ENCODE measurements at places on chromosomes 16 and 17.

- no peak for DNase-seq
These were observed 3.3 kb upstream of the BRD7 start for GRCh38 chr16:50371936-50372595.

DNA sequence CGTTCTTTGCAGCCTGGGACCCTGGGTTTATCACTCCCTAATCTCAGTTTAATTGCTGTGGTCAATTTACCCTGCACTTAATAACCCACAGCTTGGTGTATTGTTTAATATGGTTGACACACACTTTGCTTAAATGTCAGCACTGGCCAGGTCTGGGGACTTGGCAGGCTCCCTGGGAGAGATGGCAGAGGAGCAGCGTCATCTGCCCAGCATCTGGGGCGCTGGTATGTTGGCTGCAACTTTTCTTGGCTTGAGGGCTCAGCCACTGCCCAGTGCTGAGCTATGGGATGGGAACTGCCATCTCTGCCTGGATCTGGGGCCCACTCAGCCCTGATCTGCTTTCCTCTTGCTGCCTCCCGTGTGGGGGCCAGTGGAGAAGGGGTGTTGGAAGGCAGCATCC is 115.7 kb upstream of the IRX3 start:
- DNase-seq, result no peak

GRCh38 chr17:47942096-47942510 is 732 bp downstream of the PNPO start:
- DNase-seq, result no peak

DNA sequence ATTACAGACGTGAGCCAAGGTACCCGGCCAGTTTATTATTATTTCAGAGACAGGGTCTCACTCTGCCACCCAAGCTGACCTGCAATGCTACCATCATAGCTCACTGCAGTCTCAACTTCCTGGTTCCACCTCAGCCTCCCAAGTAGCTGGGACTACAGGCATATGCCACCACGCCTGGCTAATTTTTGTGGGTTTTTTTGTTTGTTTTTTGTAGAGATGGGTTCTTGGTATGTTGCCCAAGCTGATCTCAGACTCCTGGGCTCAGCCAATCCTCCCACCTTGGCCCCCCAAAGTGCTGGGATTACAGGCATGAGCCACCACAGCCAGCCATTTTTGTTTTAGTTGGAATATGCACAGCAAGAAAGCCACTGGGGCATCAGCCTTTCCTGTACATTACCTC is 115.7 kb downstream of the MRM1 start:
- DNase-seq, result no peak

GRCh38 chr17:28912281-28912937 is 9.5 kb upstream of the DHRS13 start:
- no peak for DNase-seq

DNA sequence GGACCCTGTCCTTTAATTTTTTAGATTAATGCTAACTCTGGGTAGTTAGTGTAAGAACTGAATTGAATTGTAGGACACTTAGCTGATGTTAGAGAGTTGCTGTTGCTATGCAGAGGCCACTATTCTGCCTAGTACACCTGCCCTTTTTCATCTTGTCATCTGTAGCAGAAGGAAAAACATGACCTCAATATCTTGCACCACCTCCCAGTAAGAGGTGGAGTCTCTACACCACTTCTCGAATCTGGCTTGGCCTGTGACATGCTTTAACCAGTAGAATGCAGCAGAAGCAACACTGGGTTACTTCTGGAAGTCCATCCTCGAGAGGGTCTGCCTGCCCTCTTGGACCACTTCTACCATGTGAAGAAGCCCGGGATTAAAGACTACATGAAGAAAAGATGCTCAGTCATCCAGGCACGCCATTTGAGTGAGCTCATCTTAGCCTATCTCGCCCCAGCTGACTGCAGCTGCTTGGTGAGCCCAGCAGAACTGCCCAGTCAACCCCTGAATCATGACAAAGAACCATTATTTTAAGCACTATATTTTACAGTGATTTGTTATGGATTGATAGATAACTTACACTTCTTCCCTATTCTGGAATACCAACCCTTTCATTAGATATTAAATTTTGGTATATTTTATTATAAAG is 153.5 kb downstream of the MYO1D start:
- DNase-seq, result no peak

DNA sequence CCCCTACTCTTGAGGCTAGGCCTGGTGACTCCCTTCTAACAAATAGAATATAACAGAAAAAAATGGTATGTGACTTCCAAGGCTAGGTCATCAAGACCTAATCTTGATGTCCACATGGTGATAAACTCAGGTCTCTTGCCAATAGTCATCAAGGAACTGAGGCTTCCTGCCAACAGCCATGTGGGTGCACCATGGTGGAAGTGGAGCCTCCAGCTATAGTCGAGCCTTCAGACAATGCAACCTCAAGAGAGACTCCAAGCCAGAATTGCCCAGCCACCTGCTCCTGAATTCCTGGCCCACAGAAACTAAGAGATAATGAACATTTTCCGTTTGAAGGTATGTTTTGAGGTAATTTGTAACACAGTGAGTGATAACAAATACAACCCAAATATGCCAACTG is 55.9 kb upstream of the SREBF1 start:
- DNase-seq, result no peak

GRCh38 chr16:11439790-11440656 is 94.8 kb downstream of the RMI2 start:
- DNase-seq, result no peak

- DNase-seq, result no peak
These were observed 221.7 kb upstream of the XYLT1 start for GRCh38 chr16:17692484-17692883.

- no peak for DNase-seq
These were observed 2.4 kb downstream of the ABCC1 start for GRCh38 chr16:15951852-15952251.

DNA sequence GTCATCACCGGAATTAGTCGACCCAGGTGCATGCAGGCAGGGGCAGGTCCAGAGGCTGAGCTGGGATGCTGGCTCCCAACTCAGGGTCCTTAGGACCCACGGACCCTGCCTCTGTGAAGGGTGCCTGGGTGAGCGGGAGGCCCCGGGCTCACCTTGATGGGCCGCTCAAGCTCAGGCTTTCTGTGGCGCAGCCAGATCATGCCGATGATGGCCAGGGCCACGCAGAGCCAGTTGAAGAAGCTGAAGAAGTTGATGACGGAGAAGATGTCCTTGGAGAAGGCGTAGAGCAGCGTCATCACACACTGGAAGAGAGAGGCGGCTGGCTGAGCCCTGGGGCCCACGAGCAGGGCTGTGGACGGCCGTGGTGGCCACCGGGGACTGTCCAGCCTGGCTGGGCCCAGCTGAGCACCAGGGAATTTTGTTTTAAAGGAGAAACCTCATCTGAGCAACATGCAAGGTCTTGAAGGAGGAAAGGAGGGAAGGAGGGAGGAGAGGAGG is 32.9 kb downstream of the SLC7A5 start:
- no peak for DNase-seq

- no peak for DNase-seq
These were observed 3.2 kb downstream of the NAGS start for GRCh38 chr17:44007346-44008204.

GRCh38 chr17:46772475-46773220 is 45.8 kb downstream of the WNT3 start:
- no peak for DNase-seq

Measured in SW 1271 (cell line).